Stimulated activated CD4-positive, alpha-beta T cell treated with anti-CD3 and anti-CD28 coated beads, Interleukin-1b, Interleukin-23, amount 100 ng/mL, for 24 hours (primary cell): ENCODE measurements at places on chromosomes 13 and 19.

GRCh38 chr13:29196409-29197074, 376.4 kb downstream of the MTUS2 start:
- no peak for DNase-seq

DNA sequence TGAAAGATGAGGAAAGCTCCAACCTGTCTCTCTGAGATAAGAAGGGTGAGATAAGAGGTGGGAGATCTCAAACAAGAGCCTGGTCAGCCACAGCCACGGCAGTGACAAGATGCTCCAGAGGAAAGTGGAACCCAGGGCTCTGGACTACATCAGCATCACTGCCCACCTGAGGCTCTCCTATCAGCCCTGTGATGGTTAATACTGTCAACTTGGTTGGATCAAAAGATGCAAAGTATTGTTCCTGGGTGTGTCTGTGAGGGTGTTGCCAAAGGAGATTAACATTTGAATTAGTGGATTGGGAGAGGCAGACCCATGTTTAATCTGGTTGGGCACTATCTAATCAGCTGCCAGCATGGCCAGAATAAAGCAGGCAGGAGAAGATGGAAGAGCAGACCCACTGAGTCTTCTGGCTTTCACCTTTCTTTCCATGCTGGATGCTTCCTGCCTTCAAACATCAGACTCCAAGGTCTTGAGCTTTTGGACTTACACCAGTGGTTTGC, 476.6 kb upstream of the NBEA start:
- DNase-seq: no peak

- DNase-seq: no peak
Observed at GRCh38 chr13:99351772-99352171, 44.6 kb upstream of the GPR183 start.

DNA sequence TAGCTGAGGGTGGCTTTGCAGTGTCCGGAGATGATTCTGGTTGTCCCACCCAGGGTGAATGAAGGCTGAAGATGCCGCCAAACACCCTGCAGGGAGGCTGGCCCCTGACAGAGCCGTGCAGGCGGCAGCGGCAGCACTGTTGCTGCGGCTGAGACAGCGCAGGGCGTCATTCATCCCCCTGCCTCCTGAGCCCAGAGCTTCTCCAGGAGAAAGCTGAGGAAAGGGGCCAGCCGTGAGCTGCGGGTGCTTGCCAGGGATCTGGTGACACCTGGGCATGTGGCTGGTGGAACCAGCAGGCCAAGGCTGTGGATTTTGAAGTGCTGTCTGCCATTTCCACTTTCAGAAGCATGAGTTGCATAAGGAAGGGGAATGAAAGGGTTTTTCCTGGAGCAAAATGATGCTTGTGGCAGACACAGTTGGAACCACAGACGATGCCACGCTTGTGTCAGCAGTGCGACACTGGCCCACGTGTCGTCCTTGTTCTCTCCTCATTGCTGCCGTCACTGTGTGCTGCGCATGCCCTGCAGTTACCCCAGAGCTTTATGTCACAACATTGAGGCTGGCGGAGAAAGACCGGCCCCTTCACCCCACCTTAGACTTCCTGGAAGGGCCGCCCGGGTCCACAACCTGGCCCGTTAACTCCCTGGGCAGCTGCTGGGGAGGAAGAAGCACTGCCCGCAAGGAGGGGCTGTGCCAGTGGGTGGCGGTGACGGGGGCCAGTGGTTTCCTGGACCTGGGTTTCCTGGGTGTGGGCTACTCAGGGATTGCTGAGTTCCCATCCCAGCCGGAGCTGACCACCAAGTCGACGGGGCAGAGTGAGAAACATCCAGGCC, 22.7 kb downstream of the TFDP1 start:
- no peak for DNase-seq

- DNase-seq: peak; percentile 2
Observed at GRCh38 chr13:97976610-97977521, 23.4 kb downstream of the IPO5 start.

DNA sequence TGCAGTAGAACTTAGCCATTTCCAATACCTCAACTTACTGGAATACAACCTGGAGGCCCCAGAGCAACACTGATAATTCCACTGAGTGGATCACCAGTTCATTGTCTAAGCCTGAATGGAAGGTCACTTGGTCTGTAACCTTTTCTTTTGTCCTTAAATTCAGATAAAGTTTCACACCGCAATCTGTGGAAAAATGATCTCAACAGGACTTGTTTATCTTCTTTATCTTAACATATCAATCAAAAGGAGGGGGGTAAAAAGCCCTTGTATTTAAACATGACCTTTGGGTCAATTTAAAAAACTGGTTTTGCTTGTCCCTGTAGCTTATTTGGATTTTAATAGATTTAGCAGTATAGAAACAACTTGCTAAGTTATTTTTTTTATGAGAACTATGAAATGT, 21.6 kb downstream of the SAE1 start:
- DNase-seq: no peak

DNA sequence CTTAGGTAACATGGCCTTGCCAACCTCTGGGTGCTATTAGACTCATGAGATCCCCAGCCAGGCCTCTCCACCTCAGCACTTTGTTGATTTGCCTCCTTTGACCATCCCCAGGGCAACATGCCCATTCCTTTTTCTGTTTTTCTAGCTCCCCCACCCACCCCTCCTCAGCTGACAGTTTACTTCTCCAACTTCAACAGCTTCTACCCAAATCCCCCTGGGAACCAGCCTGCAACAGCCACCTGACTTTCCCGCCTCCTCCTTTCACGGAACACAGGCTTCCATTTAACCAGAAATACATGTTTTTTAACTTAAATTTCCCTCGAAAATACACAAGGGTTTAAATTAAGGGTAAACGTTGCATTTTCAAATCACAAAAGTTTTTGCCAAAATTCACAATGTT, 117.3 kb downstream of the DLEU7 start:
- DNase-seq: no peak

DNA sequence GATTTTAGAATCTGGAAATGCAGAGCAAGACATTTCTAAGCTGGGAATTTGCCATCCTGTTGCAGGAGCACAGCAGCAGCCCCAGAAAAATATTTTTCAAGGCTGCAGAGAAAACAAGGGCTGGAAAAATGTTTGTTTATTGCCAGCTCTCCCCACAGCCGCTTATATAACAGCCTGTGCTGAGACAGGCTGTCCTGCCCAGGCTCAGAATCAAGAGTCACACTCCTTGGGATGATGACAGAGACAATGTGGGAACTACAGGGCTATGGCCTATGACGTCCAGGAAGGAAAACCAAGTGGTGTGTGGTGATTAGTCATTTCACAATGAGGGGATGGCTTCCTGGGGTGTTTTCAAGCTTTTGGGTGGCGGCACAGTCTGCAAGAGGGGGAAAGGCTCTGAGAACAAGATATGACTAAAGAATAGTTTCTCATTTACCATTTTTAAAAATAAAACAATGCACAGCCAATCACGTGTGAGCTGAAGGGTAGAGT, 136.3 kb upstream of the SERP2 start:
- DNase-seq: no peak

DNA sequence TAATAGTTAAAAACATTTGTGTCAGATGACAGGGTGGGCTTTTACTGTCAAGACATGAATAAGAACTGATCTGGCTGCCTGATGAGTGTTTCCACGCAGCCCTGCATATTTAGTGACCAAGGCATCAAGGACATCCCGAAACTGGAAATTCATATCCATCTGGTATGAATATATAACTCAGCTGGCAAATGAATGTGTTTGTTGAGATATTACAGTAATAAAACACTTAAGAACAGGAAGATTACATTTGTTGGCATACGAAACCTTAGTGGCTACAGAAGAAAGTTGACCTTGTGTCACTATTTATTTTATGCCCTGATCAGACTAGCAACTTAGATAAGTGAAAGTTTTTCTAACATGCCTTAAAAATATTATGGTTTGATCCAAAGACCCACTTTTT, 32.8 kb downstream of the RAP2A start:
- DNase-seq: no peak

- no peak for DNase-seq
Observed at GRCh38 chr19:11649941-11650340, 52.7 kb downstream of the ZNF627 start.

DNA sequence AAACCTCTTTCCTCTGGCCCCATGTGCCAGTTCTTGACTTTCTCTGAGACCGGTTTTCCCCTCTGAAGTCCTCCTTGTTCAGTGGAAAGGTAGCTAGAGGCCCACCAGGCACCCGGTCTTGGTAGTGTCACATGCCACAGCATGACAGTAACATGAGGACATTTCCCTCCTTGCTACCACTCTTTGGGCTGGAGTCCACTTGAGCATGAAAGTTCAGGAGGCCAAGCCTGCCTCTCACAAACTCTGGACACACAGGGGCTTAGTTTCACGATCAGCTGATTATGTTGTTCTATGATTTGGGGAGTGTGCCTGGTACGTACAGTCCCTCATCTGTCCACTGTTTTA, 45.6 kb downstream of the NFIX start:
- no peak for DNase-seq

- DNase-seq: no peak
Observed at GRCh38 chr19:45972081-45972946, 1.4 kb downstream of the NOVA2 start.

DNA sequence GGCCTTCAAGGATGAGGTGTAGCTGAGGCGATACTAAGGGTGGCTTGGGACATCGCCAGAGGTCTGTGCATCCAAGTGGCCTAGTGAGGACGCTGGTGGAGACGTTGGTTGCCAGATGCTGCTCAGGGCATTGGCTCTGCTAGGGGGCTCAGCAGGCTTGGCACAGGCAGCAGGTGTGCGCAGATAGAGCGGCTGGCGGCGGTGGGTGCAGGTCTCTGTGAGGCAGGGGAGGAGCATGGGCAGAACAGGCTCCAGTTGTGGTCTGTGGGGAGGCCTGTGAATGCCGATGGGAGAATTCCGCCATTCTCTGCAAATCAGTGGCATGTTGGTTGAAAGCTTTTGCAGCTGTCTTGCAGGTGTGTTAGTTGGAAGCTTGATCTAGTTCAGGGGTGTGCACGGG, 21.2 kb downstream of the PRAM1 start:
- no peak for DNase-seq

DNA sequence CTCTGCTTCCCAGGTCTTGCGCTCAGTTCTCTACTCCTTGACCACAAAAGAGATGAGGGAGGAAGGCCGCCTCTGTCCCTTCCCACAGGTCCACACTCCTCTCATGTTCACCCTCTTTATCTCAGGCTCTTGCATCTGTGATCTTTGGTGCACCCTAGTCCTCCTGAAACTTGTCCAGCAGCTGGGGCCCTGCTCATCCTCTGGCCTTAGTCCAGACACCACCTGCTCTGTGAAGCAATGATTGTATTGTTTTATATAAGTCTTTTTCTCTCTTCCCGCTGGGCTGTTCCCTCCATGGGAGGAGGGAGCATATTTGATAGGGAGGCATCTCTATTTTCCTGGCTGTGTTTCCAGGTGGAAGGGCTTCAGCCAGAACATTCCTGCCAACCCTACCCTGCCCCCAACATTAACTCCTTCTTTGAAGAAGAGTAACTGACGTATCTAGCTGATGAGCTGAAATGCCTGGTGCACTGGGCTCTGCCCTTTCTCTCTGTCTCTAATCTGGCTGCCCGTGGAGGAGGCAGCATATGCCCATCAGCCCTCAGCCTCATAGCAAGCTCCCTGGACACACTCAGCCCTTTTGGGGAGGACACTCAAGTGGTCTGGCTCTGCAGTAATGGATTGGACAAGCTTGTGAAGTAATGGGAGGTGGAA, 38.2 kb upstream of the SIAH3 start:
- DNase-seq: no peak

DNA sequence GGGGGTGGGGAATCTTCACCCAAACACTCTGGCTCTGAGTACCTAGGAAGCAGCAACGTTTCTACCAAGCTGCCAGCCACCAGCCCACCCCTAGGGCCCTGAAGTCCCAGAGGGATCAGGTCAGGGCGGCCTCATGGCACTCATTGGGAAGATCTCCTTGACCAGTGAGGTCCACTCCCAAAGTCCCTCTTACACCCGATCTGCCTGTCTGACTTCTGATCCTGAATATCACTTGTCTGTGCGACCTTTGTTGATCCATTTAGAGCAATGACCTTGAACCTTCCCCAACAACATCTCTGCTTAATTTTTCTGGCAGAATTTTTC, 2.1 kb upstream of the GNA15 start:
- DNase-seq: no peak

- no peak for DNase-seq
Observed at GRCh38 chr19:35596366-35596999, 10.5 kb downstream of the PMIS2 start.

- no peak for DNase-seq
Observed at GRCh38 chr19:46225558-46226004, 4.0 kb upstream of the IGFL1 start.

DNA sequence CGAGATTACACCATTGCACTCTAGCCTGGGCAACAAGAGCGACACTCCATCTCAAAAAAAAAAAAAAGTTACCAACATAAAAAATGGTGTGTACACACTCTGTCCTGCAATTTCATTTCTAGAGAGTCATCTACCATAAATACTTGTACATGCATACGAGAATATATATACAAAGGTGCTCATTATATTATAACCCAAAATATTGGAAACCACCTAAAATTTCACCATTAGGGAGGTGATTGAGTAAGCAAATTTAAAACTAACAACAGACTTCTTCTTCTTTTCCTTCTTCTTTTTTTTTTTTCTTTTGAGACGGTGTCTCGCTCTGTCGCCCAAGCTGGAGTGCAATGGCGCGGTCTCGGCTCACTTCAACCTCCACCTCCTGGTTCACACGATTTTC, 7.4 kb upstream of the C5AR1 start:
- DNase-seq: no peak

- no peak for DNase-seq
Observed at GRCh38 chr13:49234741-49235140, 13.0 kb upstream of the CDADC1 start.

- no peak for DNase-seq
Observed at GRCh38 chr13:27569405-27569804, 50.9 kb downstream of the LNX2 start.

- DNase-seq: peak; percentile 98
Observed at GRCh38 chr19:6199240-6199994, 64.0 kb downstream of the ACSBG2 start.

DNA sequence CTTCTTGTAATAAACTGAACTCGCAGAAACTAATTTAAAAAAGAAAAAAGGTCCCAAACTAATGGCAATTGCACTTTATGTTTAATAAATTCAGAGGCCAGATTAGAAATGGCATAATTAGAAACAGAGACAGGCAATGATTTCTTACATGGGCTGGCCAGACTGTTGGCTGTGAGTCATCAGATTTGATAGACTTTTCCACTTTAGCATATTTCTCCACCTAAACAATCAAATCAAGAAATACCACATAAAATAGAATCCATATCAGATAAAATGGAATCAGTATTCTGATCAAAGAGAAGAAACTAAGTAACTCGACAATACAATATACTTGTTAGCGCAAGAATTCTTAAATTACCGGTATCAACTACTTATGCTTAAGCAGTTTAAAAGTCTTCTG, 29.0 kb downstream of the EXOSC8 start:
- DNase-seq: no peak

- DNase-seq: no peak
Observed at GRCh38 chr13:106133025-106133424, 402.4 kb downstream of the EFNB2 start.
